SK-N-SH (cell line): ENCODE measurements at places on chromosomes 1 and 21. TPM values are rescaled to one million over a fixed set of nuclear protein-coding genes. Genes with fewer than 3 reads are reported as not detected.

GRCh38 chr1:228770779-228771223 lies 35.5 kb downstream of the RHOU start:
- no peak for DNase-seq

GRCh38 chr1:226687426-226687825 lies 51.7 kb downstream of the ITPKB start:
- DNase-seq, result no peak

DNA sequence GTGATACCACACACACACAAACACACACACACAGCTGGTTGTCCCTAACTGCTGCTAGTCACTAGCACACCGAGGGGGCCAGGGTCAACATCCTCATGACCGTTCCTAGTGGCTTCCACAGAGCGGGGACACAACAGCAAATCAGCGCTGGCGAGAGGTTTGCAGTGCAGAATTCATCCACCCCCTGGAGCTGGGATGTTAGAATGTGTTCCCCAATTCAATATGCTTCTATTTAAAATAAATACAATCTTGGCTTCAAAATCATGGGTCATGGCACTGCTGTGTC lies 16.2 kb upstream of the C2CD2 start:
- DNase-seq, result no peak

PEAR1 gene
- polyA plus RNA-seq, result 1.2 and 1.7 TPM in 2 replicates

SIM2 gene
- polyA plus RNA-seq, result not detected in 2 replicates

SPRR2F gene
- polyA plus RNA-seq, result not detected in 2 replicates
